ENCODE measurements at places on chromosomes 5 and 9. TPM values are rescaled to one million over a fixed set of nuclear protein-coding genes. Genes with fewer than 3 reads are reported as not detected.

- peak; percentile 77 for DNase-seq
Observed at GRCh38 chr9:130940693-130941576, 1.9 kb upstream of the FIBCD1 start.

DNA sequence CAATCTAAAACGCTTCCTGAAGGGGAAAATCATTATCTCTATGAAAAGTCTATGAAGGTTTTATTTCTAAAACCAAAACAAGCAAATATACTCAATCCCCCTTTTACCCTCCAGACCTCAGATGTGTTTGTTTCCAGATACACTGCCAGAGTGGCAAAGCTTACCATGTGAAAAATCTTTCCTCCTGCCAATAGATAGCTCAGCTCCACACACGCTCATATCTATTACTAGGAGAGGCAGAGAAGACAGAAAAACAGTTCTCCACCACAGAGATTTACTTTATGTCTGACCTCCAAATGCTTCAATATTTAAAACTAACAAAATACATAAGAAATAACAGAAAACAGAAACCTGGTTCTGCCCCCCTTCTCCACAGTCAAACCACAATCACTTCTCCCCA lies 7.0 kb downstream of the IRX2 start:
- no peak for DNase-seq

DNA sequence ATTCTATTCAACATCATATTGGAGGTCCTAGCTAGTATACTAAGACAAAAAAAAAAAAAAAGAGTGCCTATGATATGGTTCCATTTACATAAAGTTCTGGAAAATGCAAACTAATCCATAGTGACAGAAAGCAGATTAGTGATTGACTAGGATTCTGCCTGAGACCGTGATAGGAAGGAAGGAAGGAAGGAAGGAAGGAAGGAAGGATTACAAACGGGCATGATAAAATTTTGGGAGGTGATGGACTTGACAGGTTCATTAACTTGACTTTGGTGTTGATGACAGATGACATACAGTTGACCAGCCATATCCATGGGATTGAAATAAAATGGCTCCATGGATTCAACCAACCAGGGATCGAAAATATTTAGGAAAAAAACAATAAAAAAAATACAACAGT lies 79.1 kb upstream of the MAN2A1 start:
- no peak for DNase-seq

DNA sequence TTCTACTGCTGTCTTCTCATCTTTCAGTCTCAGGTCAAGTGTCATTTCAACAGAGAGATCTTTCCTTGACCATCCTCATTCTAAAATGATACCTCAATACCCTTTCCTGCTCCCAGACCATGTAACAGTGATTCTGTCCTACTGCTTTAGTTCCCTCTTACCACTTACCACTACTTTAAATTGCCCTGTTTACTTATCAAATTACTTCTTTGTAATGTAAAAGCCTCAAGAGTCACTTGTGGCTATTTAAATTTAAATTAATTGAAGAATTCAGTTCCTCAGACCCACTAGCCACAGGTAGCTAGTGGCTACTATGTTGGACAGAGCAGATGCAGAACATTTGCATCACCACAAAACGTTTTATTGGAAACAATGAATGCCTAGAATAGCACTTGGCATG lies 217.3 kb downstream of the ADAMTS6 start:
- no peak for DNase-seq

- DNase-seq, result no peak
Observed at GRCh38 chr5:128263357-128263756, 179.8 kb downstream of the SLC12A2 start.

- DNase-seq, result no peak
Observed at GRCh38 chr9:99588299-99588698, 233.4 kb upstream of the NR4A3 start.

Gene ITGA2
- total RNA-seq, result 4.0 TPM

Gene PTTG1
- 189 TPM for total RNA-seq

Gene LOX
- total RNA-seq, result 0.10 TPM

Gene ADRA1B
- not detected for total RNA-seq
